ENCODE measurements at places on chromosomes 12 and 14. TPM values are rescaled to one million over a fixed set of nuclear protein-coding genes. Genes with fewer than 3 reads are reported as not detected.
A peak's percentile ranks its signal among the peaks of the same experiment; 100 is the strongest.

DNA sequence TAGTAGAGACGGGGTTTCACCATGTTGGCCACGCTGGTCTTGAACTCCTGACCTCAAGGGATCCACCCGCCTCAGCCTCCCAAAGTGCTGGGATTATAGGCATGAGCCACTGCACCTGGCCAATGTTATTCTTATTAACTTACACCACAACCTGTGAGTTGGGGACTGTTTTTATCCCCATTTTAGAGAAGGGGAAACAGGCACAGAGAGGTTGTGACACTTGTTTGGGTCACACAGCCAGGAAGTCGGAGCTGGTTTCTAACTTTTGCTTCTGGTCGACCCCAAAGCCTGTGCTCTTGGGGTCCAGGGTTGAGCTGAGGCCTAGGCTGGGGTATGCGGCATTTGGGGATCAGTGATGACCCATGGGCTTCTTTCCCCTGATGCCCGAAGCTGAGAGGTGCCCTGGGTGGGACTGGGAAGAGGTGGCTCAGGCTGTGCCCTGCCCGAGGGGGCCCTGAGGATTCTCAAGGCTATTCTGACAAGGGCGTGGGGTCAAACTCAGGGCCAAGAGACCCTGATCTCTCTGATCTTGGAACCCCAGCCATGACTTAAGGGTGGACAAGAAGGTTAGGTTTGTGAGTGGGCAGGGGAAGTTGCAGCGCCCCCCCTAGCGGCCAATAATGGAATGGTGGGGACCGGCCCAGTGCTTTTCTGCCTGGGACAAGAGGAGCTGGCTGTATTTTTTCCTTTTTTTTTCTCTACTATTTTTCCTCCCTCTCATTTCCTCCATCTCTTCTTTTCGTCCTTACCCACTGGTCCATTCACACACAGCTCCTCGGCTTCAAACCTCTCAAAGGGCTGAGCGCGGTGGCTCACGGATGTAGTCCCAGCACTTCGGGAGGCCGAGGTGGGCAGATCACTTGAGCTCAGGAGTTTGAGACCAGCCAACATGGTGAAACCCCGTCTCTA lies 3.0 kb downstream of the SDSL start:
- H3K36me3 ChIP-seq = no peaks in the 10 kb centered on the region
- peak; percentile 52 for DNase-seq
- no peak overlapping the region for H3K4me3 ChIP-seq
- H3K27me3 ChIP-seq = no peaks in the 10 kb centered on the region
- H3K4me1 ChIP-seq = no peaks in the 10 kb centered on the region

DNA sequence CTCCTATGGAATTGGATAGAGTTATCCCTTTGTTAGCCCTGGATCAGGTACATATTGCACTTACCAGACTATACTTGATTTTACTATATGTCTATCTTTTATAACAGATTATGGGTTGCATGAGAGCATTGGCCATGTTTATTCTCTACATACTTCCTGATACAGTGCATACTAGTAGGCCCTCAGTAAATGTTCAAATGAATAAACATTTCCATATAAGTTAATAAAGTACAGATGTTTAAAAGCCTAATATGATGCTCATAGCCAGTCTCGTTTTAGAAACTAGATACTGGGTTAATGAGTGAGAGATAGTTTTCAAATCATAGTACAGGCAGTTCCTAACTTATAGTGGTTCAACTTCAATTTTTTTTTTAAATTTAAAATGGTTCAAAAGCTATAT lies 39.5 kb upstream of the TOMM20L start:
- H3K4me1 ChIP-seq = no peaks in the 10 kb centered on the region
- no peak for DNase-seq
- no peak overlapping the region for H3K4me3 ChIP-seq
- no peak overlapping the region for H3K27ac ChIP-seq
- peaks cover 11% of the 10 kb centered on the region for H3K36me3 ChIP-seq
- H3K27me3 ChIP-seq = no peaks in the 10 kb centered on the region

DNA sequence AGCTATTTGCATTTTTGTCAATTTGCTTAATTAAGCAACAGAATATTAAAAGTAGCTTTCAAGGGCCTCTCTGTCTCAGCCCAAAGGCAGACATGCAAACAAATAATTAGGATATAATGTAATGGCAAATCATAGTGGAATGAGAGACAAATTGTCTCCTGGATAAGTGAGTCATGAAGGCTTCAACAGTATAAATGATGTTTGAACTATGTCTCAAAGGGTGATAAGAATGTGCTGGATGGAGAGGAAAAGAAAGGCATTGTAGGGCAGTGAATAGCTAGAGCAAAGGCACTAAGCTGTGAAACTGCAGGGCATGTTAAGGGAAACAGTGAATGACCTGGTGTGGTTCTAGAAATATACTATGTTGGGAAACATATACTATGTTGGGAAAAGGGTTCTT lies 53.5 kb upstream of the PPP1R12A start:
- H3K27ac ChIP-seq = no peak overlapping the region
- no peaks in the 10 kb centered on the region for H3K36me3 ChIP-seq
- H3K4me3 ChIP-seq = no peak overlapping the region
- H3K27me3 ChIP-seq = no peaks in the 10 kb centered on the region
- DNase-seq = no peak
- H3K4me1 ChIP-seq = no peaks in the 10 kb centered on the region

GRCh38 chr12:505221-505620 lies 45.5 kb downstream of the B4GALNT3 start:
- no peak for DNase-seq
- no peak overlapping the region for H3K4me3 ChIP-seq
- H3K27me3 ChIP-seq = no peaks in the 10 kb centered on the region
- H3K36me3 ChIP-seq = no peaks in the 10 kb centered on the region
- H3K4me1 ChIP-seq = no peaks in the 10 kb centered on the region
- H3K27ac ChIP-seq = no peak overlapping the region

MYO1H gene
- not detected for total RNA-seq

C14orf39 gene
- total RNA-seq = not detected
